ENCODE measurements at places on chromosomes 2 and 18.

- DNase-seq: no peak
- peaks cover 26% of the 10 kb centered on the region for H3K36me3 ChIP-seq
- H3K27me3 ChIP-seq: no peaks in the 10 kb centered on the region
- H3K4me1 ChIP-seq: no peaks in the 10 kb centered on the region
Measured at GRCh38 chr2:39743269-39743776, 35.7 kb downstream of the THUMPD2 start.

DNA sequence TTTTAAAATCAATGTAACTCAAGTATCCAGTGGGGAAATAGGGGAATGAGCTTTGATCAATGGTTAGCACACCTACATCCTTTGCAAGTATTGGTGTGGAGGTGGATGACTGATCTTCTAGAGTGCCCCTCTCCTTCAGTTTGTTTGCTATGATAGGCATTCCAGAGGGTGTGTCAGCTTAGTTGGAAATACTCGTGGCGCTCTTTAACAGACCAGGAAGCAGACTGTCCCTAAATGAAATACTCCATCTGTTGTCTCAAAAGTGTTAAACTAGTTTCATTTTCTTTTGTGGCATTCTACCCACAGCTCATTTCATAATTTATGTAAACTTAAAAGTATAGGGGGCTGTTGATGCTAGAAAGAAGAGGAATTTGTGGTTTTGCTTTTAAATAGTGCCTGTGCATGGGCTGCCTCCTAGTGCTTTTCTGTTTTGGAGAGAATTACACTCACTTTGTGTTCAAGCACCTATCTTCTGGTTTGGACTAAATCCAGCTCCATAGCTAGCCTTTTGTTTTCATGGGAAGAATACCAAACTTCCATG, 66.2 kb downstream of the STAT1 start:
- H3K27me3 ChIP-seq: no peaks in the 10 kb centered on the region
- H3K27ac ChIP-seq: peak overlapping the region; percentile 65
- peaks cover 14% of the 10 kb centered on the region for H3K4me1 ChIP-seq
- DNase-seq: peak; percentile 13
- H3K4me3 ChIP-seq: no peak overlapping the region
- no peaks in the 10 kb centered on the region for H3K36me3 ChIP-seq

DNA sequence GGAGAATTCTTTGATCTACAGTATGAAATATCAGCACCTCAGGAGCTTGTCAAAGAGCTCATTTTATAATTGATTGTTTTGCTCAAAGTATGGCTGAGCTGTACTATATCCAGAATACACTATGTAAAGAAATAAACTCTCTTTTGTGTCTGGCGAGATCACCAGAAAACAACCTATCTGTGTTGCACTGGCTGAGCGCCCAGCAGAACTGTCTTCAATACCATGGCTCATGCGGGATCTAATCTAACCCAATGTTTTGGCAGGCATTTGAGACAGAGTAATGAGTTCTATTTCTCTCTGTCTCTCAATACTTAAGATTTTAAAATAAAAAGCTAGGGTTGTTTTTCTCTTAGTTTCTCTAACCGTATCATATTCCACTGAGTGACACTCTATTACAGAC, 192.4 kb downstream of the L3MBTL4 start:
- H3K4me3 ChIP-seq: no peak overlapping the region
- H3K27me3 ChIP-seq: no peaks in the 10 kb centered on the region
- H3K27ac ChIP-seq: no peak overlapping the region
- DNase-seq: no peak
- H3K36me3 ChIP-seq: no peaks in the 10 kb centered on the region
- no peaks in the 10 kb centered on the region for H3K4me1 ChIP-seq

- H3K4me3 ChIP-seq: no peak overlapping the region
- no peaks in the 10 kb centered on the region for H3K4me1 ChIP-seq
- H3K27ac ChIP-seq: no peak overlapping the region
- no peaks in the 10 kb centered on the region for H3K36me3 ChIP-seq
- H3K27me3 ChIP-seq: no peaks in the 10 kb centered on the region
Measured at GRCh38 chr2:15195813-15196212, 365.3 kb downstream of the NBAS start.

- no peaks in the 10 kb centered on the region for H3K27me3 ChIP-seq
- no peak overlapping the region for H3K27ac ChIP-seq
- H3K4me1 ChIP-seq: no peaks in the 10 kb centered on the region
- DNase-seq: no peak
Measured at GRCh38 chr18:7272311-7273049, 41.6 kb downstream of the LRRC30 start.

- H3K27ac ChIP-seq: no peak overlapping the region
- H3K4me1 ChIP-seq: no peaks in the 10 kb centered on the region
- H3K27me3 ChIP-seq: no peaks in the 10 kb centered on the region
- no peak overlapping the region for H3K4me3 ChIP-seq
Measured at GRCh38 chr2:71617266-71617665, 163.9 kb downstream of the DYSF start.

- no peaks in the 10 kb centered on the region for H3K27me3 ChIP-seq
- H3K27ac ChIP-seq: no peak overlapping the region
- H3K4me1 ChIP-seq: no peaks in the 10 kb centered on the region
- no peak for DNase-seq
- no peak overlapping the region for H3K4me3 ChIP-seq
- no peaks in the 10 kb centered on the region for H3K36me3 ChIP-seq
Measured at GRCh38 chr2:55901322-55901721, 22.3 kb downstream of the EFEMP1 start.

GRCh38 chr2:179454443-179455171, 190.0 kb upstream of the SESTD1 start:
- H3K4me3 ChIP-seq: no peak overlapping the region
- no peak for DNase-seq
- no peaks in the 10 kb centered on the region for H3K27me3 ChIP-seq
- no peaks in the 10 kb centered on the region for H3K36me3 ChIP-seq
- no peaks in the 10 kb centered on the region for H3K4me1 ChIP-seq

DNA sequence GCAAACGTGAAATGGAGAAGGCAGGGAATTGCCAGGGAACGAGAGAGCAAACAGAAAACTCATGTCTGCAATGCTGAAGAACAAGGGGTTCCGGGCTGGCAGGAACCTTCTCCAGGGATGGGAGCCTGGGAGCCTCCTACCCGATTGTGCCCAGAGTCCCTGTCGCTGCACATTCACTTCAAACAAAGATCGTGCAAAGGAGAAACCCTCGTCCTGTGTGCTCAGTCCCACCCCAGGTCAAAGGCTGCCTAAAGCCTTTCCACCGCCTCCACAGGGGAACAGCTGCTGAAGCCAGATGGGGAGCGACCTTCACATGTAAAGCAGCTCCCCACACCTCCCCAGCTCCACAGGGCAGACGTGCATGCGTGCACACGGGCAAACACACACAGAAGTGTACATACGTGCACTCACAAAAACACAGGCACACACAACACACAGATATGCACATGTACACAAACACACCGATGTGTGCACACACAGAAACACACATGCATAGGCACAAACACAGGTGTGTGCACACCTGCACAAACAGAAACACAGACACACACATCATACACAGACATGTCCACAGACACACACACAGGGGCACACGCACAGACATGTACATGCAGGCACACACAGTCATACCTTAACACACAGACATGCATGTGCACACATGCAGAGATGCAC, 460.1 kb upstream of the SALL3 start:
- no peaks in the 10 kb centered on the region for H3K4me1 ChIP-seq
- H3K27ac ChIP-seq: no peak overlapping the region
- H3K27me3 ChIP-seq: peaks cover 7% of the 10 kb centered on the region
- H3K4me3 ChIP-seq: no peak overlapping the region
- no peak for DNase-seq

DNA sequence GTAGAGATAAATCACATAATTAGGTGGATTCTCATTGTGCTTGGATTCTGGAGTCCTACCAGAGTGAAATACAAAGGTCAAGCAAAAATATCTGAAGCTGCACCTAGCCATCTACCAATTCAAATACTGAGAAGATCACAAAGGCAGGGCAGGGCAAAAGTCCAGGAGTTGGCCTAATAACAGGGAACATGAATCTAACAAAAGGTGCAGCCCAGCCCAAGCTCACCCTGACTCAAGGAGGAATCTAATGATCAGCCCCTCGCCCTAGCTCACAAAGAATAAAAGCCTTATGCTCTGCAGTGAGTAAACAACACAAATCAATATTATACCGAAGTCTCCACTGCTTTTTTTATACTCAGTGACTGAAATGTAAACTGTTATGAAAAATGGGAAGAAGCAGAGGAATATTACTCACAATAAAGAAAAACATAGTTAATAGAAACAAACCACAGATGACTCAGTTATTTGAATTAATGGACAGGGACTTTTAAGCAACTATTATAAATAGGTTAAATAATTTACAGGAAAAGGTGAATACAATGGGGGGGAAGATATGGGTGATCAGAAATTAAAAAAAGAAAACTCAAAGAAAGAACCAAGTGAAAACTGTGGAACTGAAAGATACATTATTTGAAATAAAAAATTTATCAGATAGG, 49.5 kb downstream of the ANTXR1 start:
- H3K27me3 ChIP-seq: no peaks in the 10 kb centered on the region
- no peak for DNase-seq
- H3K36me3 ChIP-seq: no peaks in the 10 kb centered on the region
- H3K4me1 ChIP-seq: no peaks in the 10 kb centered on the region
- no peak overlapping the region for H3K4me3 ChIP-seq

GRCh38 chr18:23871410-23871809, 143.1 kb upstream of the TTC39C start:
- H3K4me1 ChIP-seq: peaks cover 33% of the 10 kb centered on the region
- H3K4me3 ChIP-seq: no peak overlapping the region
- peak; percentile 71 for DNase-seq
- peak overlapping the region; percentile 54 for H3K27ac ChIP-seq
- no peaks in the 10 kb centered on the region for H3K36me3 ChIP-seq
- no peaks in the 10 kb centered on the region for H3K27me3 ChIP-seq

DNA sequence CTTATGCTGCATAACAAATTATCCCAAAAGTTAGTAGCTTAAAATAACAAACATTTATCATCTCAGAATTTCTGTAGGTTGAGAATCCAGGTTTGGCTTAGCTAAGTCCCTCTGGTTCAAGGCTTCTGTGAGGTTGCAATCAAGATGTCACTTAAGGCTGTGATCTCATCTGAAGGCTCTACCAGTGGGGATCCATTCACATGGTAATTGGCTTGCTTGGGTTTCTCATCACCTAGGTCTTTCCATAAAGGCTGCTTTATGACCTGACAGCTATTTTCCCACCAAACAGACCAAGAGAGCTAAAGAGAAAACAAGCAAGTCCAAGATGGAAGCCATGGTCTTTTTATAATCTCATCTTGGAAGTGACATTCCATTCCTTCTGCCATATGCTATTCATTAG, 137.3 kb downstream of the DTNA start:
- H3K27ac ChIP-seq: no peak overlapping the region
- H3K4me3 ChIP-seq: no peak overlapping the region
- no peak for DNase-seq
- H3K27me3 ChIP-seq: no peaks in the 10 kb centered on the region

- H3K27ac ChIP-seq: no peak overlapping the region
- H3K36me3 ChIP-seq: no peaks in the 10 kb centered on the region
Measured at GRCh38 chr2:164023896-164024295, 288.1 kb upstream of the FIGN start.

GRCh38 chr2:119826370-119826961, 66.7 kb downstream of the PTPN4 start:
- H3K4me3 ChIP-seq: no peak overlapping the region
- no peaks in the 10 kb centered on the region for H3K27me3 ChIP-seq
- H3K4me1 ChIP-seq: peaks cover 4% of the 10 kb centered on the region
- H3K36me3 ChIP-seq: peaks cover 8% of the 10 kb centered on the region
- peak; percentile 14 for DNase-seq

- H3K4me1 ChIP-seq: peaks cover 5% of the 10 kb centered on the region
- H3K4me3 ChIP-seq: no peak overlapping the region
- H3K27ac ChIP-seq: no peak overlapping the region
- H3K27me3 ChIP-seq: no peaks in the 10 kb centered on the region
- peaks cover 3% of the 10 kb centered on the region for H3K36me3 ChIP-seq
Measured at GRCh38 chr2:28247290-28247689, 145.4 kb upstream of the FOSL2 start.

DNA sequence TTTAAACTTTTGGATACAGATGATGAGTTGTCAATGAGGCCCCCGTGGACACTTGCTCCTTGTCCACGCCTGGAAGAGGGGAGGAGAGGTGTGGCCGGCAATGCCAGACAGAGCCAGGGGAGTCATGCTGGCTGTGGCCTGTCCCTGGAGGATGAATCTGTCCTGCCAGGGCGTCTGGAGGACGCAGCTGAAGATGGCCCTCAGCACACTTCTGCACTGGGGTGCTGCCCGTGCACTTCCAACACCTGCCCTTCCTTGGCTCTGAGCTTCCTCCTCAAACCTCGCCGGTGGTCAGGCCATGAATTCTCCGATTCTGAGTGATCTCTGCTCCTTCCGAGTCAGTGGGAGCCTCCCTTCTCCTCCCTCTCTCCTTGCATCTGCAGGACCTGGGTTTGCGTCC, 56.4 kb downstream of the KCNF1 start:
- peaks cover 61% of the 10 kb centered on the region for H3K27me3 ChIP-seq
- no peaks in the 10 kb centered on the region for H3K36me3 ChIP-seq
- no peaks in the 10 kb centered on the region for H3K4me1 ChIP-seq
- no peak overlapping the region for H3K27ac ChIP-seq

GRCh38 chr2:27082773-27083409, 3.7 kb upstream of the KHK start:
- H3K27ac ChIP-seq: no peak overlapping the region

DNA sequence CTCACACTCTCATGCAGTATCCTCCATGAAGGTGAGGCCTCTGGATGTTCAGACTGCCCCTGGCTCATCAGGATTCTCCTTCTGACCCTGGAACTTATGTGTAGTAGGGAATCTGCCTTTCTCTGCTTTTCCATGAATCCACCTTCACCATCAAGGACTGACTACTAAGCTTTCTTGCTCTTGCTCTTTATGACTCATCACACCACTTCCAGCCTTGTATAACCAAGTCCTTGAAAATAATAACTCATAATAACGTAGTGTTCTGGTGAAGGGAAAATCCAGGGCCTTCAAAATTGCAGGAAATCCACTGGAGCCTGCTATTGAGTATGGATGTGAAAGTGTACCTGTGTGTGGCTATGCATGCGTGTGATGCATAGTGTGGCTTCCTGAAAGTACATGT, 11.3 kb upstream of the KCNS3 start:
- H3K27me3 ChIP-seq: no peaks in the 10 kb centered on the region
- no peak overlapping the region for H3K4me3 ChIP-seq
- H3K27ac ChIP-seq: no peak overlapping the region
- no peaks in the 10 kb centered on the region for H3K36me3 ChIP-seq
- H3K4me1 ChIP-seq: no peaks in the 10 kb centered on the region
- DNase-seq: no peak

DNA sequence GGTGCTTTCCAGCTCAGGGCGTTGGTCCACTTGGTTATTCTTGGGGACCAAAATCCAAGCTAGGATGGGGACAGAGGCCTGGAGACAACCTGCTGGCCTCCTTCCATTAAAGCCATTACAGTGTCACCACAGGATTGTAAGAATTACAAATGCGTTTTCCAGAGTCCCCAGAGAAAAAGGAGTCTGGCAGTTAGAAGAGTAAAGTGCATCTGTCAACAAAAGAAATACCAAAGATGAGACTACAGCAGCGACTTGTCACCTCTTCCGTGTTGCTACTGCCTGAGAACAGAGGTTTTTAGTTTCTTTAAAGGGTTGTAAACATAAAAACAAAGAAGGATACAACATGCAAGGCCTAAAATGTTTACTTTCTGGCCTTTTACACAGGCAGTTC, 235.7 kb downstream of the AGAP1 start:
- no peaks in the 10 kb centered on the region for H3K4me1 ChIP-seq
- H3K36me3 ChIP-seq: no peaks in the 10 kb centered on the region

- no peak overlapping the region for H3K4me3 ChIP-seq
- no peaks in the 10 kb centered on the region for H3K36me3 ChIP-seq
- no peak overlapping the region for H3K27ac ChIP-seq
Measured at GRCh38 chr2:148493822-148494563, 150.6 kb upstream of the EPC2 start.
